ENCODE measurements at places on chromosomes 11 and 22. TPM values are rescaled to one million over a fixed set of nuclear protein-coding genes. Genes with fewer than 3 reads are reported as not detected.

SLC43A3 gene
- 72.6 TPM for total RNA-seq

OR51B2 gene
- not detected for total RNA-seq

KLHDC7B gene
- 0.28 TPM for total RNA-seq

SCO2 gene
- total RNA-seq: 2.6 TPM

SUSD2 gene
- 11.9 TPM for total RNA-seq

BIK gene
- not detected for total RNA-seq

PTPRCAP gene
- total RNA-seq: 2.5 TPM

RGL4 gene
- total RNA-seq: 1.7 TPM

DNA sequence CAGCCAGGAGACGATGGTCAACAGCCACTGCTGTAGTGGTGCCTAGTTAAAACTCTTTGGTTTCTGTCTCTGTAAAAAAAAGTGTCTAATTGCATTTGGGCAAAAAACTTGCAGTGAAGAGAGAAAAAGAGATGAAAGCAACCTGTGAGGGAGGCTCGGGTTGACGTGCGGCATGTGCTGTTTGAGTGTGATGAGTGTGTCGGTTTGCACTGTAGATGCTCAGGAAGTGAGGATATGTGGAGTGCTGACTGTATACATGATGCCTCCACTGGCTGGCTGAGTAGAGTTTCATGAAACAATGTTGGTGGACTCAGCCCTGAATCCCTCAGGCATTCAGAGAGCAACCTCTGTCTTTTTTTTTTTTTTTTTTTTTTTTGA, 4.3 kb upstream of the DGCR6L start:
- DNase-seq: no peak

- DNase-seq: no peak
Observed at GRCh38 chr11:58912124-58912523, 27.2 kb upstream of the GLYATL1 start.

- peak; percentile 92 for DNase-seq
Observed at GRCh38 chr11:111735262-111736116, 30.7 kb downstream of the PPP2R1B start.

DNA sequence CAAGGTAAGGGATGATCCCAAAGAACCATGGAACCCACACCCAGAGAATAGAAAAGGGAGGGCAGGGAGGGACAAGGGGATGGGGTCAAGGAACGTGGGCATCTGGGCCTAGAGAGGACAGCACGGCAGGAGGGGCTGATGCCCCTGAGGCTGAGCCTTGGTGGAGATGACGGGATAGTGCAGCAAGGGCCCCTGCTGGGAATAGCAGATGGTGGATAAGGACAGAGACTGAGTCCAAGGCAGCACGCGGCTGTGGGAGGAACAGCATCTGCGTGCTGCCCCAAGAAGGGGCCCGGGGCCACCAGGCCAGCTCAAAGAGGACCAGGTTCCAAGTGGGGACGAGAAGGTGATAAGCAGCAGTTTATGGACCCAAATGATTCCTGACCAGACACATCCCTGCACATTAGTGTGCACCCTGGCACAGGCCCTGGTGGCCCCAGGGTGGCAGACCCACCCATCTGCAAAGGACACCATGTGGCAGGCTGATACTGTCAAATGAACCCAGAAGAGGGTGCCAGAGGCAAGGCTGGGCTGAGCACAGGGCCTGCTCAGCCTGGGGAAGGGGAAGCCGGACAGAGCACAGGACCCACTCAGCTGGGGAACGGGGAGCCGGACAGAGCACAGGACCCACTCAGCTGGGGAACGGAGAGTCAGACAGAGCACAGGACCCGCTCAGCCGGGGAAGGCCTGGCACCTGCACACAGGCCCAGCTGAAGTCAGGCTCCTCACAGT, 12.8 kb upstream of the TESMIN start:
- DNase-seq: peak; percentile 19

- no peak for DNase-seq
Observed at GRCh38 chr22:46501701-46502100, 35.7 kb downstream of the CELSR1 start.

- DNase-seq: peak; percentile 93
Observed at GRCh38 chr22:37486224-37486845, at the start of gene MFNG. TSS of gene MFNG (minus strand) at chr22:37486384. CDS start at chr22:37486177, 207 bp downstream.

- DNase-seq: no peak
Observed at GRCh38 chr11:74232311-74232950, 61.3 kb downstream of the PPME1 start.

DNA sequence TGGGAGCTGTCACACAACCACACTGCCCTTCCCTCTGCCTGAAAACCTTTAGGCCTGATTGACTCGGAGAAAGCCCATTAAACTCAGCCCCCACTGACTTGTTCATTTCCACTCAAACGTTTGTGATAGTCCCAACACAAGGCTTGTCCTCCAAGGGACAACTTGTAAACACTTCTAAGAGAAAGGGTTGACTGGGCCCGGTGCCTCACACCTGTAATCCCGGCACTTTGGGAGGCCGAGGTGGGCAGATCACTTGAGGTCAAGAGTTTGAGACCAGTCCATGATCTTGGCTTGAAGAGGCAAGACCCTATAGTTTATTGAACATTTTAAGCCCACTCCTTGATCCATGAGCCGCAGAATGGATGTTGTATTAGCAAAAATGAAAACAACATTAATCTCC, 63.3 kb upstream of the PRODH start:
- DNase-seq: no peak

- DNase-seq: no peak
Observed at GRCh38 chr11:94185416-94186084, 56.9 kb downstream of the PANX1 start.

DNA sequence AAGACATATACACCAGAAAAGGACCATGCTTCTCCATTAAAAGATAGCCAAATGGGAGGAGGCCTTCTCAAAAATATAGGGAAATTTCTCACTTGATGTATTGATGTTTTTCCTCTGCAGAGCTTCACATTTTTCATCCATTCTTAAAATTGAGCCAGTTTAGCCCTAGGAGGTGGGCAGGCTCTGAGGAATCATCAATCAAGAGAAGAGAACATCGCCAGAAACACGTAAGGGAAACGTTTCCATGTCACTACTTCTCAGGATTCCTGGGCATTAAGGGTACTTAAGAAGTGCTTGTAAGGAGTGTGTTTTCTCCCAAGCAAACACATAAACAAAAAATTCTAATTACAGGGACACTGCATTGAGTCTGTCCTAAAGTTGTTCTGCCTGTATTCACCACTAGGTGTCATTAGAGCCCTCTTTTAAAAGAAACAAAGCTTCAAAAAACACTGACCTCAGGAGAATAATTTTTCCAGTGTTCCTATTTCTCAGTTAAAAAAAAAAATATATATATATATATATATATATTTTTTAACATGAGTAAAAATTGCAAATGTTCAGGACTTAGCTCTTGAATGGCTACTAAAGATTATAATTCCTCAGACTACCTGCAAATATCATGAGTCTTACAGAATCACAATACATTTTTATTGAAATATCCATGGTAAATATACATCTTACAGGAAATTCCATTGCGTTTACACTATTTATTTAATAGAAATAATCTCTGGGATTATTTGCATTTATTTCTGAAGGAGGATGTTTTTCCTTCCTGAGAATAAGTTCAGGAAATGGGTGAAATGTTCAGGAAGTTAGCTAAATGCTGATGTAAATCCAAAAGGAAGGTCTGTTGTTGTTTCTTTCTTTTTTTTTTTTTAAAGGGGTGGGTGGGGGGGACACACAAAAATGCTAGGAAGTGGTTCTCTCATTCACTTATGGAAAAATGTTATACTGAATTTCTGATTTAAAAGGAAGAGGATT, 16.0 kb downstream of the FZD4 start:
- DNase-seq: no peak

DNA sequence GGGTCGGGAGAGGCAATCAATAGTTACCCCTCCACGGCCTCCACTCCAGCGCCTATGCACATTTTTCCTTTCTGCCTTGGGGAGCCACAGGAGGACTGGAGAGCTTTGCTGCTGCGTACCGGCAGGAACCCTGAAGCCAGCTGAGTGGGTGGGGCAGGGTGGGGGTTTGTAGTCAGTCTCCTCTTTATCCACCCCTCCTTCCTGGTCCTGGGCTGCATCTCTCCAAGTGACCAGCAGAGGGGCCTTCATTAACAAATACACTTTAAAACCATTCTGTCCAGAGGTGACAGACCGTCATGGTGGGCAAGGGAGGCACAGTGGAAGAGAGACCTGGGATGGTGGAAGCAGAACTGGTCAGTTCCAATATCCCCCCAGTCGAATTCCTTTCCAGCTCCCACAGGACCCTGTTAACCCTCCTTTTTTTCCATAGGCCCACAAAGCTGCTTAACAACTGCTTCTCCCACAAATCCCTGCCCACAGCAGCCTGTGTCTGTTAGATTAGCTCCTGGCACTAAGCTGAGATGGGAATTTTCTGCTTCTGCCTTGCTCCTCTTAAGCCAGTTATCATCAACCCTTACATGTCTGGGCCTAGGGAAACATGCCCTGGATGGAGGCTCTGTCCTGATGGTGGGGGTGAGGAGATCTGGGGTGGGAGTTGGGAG, 3.9 kb upstream of the ABCG4 start:
- no peak for DNase-seq

DNA sequence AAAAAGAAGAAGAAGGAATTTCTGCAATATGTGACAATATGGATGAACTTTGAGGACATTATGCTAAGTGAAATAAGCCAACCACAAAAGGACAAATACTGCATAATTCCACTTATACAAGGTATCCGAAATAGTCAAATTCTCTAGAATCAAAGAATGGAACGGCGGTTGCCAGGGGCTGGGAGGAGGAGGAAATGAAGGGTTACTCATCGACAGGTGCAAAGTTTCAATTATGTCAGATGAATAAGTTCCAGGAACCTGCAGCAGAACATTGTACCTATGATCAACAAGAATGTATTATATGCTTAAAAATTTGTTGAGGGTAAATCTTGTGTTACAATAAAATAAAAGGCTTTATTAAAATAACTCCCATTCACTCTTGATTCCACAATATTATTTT, 49.0 kb downstream of the SC5D start:
- DNase-seq: no peak

DNA sequence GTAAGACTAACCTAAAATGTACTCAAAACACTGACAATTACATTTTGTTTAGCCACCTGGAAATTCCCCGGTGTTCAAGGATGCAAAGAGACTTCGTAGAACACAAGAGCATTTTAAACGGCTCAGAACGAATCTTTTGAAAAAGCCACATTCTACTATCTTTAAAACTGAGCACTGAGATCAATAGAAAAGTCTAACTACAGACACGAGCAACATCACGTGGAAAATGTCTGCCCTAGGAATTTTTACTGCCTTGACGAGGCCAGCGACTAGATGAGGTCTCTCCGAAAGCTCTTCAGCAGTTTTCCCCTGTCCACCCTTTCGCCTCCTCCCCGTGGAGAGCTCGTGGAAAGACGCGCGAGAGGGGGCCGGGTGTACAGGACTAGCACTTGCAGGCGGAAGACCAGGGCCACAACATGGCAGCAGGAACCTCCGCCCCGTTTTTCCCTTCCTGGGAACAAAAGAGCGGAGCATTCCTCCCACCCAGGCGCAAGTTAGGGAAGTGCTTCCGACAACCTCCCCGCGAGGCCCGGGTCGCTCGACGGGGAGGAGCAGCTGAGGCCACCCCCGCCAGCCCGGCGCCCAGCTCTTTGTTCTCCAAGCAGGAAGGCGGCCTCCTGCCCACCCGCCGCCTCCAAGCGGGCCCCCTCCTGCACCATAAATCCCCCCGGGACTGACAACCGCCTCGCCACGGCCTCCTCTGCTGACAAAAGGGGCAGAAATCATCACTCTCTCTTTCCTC, 1.1 kb downstream of the EIF4G2 start:
- DNase-seq: peak; percentile 92

- no peak for DNase-seq
Observed at GRCh38 chr22:38290347-38290746, 17.5 kb upstream of the TMEM184B start.

GRCh38 chr11:103928040-103928801, 108.2 kb upstream of the DDI1 start:
- no peak for DNase-seq

- peak; percentile 68 for DNase-seq
Observed at GRCh38 chr22:44205516-44206329, 25.0 kb downstream of the PARVG start.

- DNase-seq: no peak
Observed at GRCh38 chr11:123406441-123407129, 23.5 kb upstream of the GRAMD1B start.

DNA sequence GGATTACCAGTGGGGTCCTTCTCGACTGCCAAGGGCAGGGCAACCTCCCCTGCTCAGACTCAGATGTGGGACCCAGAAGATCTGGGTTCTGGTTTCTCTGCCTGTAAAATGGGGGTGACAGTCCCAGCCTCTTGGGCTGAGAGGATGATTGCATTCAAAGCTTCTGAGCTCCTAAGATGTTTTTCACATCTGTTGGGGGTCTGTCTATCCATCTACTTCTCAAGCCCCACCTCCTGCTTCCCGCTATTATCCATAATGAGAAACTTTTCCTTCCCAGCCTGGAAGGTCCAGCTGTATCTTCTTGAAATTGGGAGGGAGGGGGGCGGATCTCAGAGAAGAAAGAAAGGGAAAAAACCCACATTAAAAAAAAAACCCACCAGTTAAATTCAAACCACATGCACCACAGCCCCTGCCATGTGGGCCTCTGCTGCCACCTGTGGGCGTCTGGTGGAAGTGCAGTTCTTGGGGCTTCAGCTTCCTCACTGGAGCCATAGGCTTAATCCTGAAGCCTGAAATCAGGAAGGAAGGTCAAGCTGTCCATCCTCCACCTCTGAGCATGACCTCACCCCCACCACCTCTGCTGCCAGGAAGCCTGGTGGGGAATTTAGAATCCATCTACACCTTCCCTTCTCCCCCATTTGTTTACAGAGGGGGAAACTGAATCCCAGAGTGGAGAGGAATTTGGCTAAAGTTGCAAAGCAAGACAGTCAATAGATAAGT, 27.3 kb downstream of the ARHGEF17 start:
- DNase-seq: peak; percentile 94

DNA sequence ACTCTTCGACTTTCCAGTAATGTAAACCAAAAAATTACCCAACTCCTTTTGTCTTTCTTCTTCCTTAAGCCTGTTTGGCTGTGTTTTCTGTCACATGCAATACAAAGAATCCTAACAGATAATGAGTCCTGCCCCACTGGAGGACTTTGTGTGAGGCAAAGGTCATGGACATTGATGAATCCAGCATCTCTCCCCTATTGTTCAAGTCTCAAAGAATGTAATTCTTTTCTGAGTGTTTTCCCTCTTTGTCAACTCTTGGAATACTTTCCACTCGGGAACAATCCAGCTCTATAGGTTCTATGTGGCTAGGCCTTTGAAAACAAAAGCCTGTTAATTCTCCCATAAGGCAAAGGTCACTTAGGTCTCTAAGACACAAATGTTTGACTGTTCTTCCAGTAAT, 100.7 kb downstream of the FAR1 start:
- no peak for DNase-seq

Data from posterior vena cava (tissue), 2 donors.